ENCODE measurements at places on chromosomes 2 and 18.

DNA sequence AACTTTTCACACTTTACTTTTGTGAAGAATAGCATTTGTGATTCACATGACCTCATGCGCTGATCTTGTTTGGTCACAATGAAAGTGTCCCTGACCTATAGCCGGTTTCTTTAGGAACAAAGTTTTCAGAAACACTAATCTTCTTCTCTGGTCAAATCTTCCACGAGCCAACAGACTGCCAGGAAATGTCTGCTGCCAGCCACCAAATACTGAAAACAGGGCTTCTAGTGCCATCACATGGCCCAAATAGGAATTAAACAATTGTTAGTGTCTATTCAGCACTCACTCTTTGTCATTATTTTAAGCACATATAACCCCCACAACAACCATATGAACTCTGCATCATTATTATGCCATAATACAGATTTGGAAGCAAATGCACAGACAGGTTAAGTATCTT is 286.5 kb upstream of the SYT4 start:
- DNase-seq, result no peak

DNA sequence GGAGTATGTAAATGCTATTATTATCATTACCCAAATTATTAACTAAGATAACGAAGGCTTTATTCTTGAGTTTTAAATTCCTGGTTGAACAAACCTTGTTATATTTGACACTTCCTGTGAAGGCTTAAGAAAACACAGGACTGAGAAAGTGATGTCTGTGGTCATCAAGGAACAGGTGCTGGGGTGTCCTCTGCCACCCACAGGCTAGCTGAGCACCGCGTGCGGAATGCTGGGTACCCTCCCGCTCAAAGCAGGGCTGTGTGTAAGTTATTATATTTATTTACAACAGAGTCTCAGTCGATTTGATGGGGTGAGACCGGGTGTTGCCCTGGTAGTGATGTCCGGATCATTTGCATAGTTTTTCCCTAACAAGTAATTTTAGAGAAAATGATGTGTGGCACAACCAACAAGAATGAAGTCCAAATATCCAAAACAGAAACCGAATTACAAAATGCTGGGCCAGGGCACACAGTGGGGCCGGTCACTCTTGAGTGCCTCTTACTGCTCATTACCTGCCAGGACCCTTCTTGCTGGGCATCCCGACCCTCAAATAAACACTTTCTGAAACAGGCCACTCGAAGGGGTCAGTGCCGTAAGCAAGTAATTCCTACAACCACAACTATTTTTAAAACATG is 49.2 kb downstream of the TMEM18 start:
- DNase-seq, result no peak

DNA sequence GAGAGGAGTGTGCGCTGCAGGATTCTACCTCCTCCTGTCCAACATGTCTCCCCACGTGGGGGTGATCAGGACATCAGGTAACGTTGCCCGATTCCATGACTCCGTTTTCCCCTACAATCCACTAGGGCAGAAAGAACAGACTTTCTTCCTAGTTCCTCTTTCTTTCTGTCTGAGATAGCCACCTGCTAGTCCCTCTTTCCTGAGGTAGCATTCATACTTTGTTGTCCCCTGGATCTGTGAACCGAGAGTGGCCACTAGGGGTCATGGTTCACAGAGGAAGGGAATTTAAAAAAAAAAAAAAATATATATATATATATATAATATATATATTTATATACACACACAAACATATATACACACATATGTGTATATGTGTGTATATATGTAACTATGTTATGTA is 210.0 kb upstream of the ZNF521 start:
- DNase-seq, result no peak

- no peak for DNase-seq
These were observed 380.6 kb downstream of the TSN start for GRCh38 chr2:122136056-122136455.

DNA sequence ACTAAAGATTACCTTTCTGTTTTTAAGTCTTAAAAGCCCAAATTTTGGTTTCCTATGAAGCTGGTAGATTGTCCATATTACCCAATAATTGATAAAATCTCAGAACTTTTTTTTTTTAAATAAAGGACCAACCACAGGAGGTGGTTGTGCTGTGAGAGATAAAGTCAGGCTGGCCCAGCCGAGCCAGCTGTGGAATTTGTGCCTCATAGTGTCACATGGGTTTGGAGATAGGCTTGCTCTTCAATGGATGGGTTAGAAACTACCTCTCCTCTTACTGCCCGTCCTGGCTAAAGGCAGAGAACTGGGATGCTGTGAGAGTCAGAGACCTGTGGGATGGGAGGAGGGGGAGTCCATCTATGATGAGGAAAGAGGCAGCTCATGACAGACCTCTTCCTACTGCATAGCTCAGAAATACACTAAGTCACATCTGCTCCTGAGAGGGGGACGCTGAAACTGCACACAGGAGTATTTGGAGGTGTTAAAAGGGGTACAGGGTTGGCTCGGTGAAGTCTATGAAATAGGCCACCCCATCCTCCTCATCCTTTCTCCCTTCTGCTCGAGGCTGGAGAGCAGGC is 99.7 kb upstream of the MGAT4A start:
- no peak for DNase-seq

- DNase-seq, result peak; percentile 68
These were observed 19.8 kb upstream of the PDIA6 start for GRCh38 chr2:10832203-10832936.

Data from stimulated activated CD8-positive, alpha-beta memory T cell treated with anti-CD3 and anti-CD28 coated beads, Interleukin-7, amount 100 ng/mL, for 24 hours (primary cell).